ENCODE measurements at places on chromosomes 7 and 10.
A peak's percentile ranks its signal among the peaks of the same experiment; 100 is the strongest.

- DNase-seq, result no peak
Observed at GRCh38 chr7:70616211-70616610, 515.7 kb upstream of the GALNT17 start.

DNA sequence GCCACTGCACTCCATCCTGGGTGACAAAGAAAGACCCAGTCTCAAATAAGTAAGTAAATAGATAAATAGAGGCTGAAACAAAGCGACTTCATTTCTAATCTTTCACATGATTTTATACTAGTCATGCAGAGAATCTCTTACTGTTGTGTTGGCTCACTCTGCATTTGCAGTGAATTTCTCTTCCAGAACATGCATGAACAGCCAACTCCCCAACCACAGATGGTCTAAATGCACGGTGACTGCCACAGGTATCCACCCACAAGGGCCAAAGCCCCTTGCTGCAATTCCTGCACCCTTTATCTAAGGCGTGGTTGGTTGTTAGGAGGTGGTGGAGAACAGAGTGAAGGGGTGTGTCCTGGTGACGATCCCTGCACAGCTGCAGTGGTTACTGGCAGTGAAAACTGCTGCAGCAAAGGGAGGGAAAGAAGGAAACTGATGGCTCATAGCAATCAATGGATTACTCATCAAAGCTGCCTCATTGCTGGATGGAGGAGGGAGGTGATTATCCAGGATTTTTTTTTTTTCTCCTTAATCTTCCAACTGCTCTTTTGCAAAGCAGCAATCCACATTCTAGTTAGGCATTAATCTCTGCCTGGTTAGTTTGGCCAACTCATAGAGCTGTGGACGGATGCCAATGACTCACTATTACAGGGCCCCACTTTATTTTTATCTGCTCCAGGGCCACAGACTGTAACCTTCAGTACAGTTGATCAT lies 50.6 kb downstream of the PRTFDC1 start:
- DNase-seq, result peak; percentile 75

GRCh38 chr10:24249829-24250415 lies 41.0 kb downstream of the KIAA1217 start:
- DNase-seq, result peak; percentile 86

- DNase-seq, result no peak
Observed at GRCh38 chr7:87735360-87735759, 107.2 kb downstream of the RUNDC3B start.

- no peak for DNase-seq
Observed at GRCh38 chr7:90412458-90413184, 9.4 kb downstream of the CLDN12 start.

DNA sequence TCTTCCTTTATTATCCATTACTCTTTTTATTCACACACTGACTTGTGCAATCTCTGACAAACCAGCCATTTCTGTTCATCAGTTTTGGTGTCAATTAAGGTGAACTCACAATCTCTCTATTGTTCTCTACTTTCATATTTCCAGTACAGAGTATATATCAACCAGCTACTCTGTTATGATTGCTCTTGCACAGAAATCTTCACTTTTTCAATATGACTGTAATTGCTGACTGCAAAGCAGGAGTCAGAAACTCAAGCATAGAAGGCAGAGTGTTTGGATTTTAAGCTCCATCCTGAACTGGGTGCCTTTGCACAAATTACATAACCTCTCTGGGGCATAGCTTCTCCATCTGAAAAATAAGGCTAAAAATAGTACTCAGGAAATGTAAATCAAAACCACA lies 1042.0 kb downstream of the GRM8 start:
- DNase-seq, result no peak

- no peak for DNase-seq
Observed at GRCh38 chr7:45186261-45186813, 28.7 kb downstream of the RAMP3 start.

GRCh38 chr10:129951101-129951969 lies 12.7 kb downstream of the EBF3 start:
- no peak for DNase-seq

- DNase-seq, result peak; percentile 89
Observed at GRCh38 chr7:46003896-46004875, 83.1 kb upstream of the IGFBP3 start.

DNA sequence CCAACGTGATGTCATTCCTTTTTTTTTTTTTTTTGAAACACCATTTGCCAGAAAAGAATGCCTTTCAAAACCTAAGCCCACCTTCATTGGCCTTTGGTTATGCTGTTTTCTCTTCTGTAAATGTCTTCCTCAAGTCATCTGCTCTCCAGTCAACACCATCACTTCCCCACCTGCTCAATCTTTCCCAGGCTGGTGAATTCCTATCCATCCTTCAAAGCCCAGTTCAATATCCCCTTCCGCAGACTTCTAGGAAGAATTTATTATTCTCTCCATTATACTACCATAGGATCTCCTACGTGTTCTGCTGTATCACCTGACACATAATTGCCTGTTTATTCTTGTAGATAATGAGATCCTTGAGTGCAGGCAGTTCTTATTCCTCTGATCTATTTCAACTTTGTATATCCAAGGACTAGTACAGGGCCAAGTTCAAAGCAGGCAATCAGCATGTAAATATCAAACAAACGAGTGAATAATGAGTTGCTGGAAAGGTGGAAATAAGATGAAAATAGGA lies 73.5 kb upstream of the PRR15 start:
- DNase-seq, result no peak

- DNase-seq, result no peak
Observed at GRCh38 chr10:11108356-11108755, 90.7 kb downstream of the CELF2 start.

- no peak for DNase-seq
Observed at GRCh38 chr10:70066190-70066589, 13.5 kb downstream of the MACROH2A2 start.

- DNase-seq, result no peak
Observed at GRCh38 chr10:81870472-81870871, 4.5 kb upstream of the NRG3 start.

DNA sequence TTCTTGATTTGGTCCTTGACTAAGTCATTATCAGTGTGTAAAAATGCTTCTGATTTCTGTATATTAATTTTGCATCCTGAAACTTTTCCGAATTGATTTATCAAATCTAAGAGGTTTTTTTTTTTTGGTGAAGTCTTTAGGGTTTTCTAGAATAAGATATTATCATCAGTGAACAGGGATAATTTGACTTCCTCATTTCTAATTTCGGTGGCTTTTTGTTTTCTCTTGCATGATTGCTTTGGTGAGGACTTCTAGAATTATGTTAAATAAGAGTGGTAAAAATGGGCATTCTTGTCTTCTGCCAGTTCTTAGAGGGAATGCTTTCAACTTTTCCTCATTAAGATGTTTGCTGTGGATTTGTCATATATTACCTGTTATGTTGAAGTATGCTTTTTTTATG lies 170.5 kb downstream of the CCDC7 start:
- DNase-seq, result no peak

DNA sequence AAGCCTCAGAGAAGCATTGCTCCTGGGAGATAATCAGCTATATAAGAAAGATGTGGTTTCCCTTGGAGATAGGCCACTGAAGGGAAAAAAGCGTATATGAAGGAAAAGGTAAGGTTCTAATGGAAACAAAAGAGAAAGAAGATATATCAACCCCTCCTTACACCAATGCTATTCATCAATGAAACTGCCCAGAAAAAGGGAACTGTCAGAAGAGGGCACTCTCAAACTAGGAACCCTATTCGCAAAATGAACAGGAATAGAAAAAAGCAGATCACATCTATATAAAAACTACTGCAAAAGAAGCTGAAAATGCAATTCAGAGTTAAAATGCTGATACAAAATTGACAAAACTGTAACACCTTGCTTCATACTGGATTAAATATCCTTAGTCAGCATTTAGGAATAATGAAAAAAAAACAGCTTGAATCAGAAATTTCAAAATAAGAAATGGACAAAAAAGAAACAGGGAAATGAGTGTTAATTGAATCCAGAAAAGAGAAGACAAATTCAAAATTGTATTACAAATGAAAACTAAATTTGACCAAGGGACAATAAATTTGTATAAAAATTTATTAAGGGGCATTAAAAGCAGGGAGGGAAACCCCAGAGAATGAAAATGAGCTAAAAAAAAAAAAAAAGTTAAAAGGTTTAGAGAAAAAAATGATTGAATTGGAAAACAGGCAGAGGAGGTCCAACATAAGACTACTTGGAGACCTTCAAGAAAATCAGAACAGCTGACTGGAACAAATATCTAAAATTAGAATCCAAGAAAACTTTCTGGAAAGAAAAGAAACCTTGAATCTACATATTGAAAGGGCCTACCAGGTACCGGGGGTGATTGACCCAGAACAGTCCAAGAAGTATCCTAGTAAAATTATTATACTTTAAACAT lies 17.9 kb downstream of the NHLRC2 start:
- DNase-seq, result no peak

DNA sequence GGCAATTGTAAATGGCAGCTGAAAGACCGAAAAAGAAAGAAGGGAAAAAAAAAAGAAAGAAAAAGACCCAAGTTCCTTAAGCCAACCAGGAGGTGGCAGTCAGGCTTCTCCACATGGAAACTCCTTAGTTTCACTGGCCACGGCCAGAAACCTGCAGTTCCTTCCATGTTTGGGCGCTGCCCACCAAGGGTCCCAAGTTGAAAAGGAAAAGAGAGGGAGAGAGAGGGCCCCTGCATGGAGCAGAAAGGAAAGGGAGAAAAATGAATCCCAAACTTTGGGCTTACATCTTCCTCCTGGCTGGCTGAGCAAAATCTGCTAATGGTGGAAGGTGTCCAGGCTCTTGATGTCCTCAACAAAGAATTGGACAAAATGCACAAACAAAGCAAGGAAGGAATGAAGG lies 31.8 kb upstream of the ABCA13 start:
- no peak for DNase-seq

DNA sequence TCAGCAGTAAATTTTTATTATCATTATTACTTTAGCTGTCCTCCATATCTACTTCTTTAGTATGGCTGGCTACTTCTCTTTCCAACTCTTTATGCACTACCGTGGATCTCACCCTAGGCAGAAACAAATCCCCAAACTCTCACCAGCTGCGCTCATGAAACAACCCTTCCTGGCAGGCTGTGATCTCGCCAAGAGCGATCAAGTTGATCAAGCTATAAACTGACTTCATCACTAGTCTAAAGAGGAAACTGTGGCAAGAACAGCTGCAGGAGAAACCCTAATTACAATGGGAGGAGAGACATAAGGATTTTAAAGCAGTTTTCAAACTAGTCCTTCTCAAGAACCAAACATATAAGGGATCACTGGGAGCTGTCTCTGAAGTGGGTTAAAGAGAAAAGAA lies 160.5 kb upstream of the PRSS58 start:
- DNase-seq, result no peak

GRCh38 chr10:35594115-35595079 lies 10.7 kb upstream of the GJD4 start:
- DNase-seq, result no peak

- no peak for DNase-seq
Observed at GRCh38 chr10:128476368-128476725, 350.1 kb upstream of the MKI67 start.

DNA sequence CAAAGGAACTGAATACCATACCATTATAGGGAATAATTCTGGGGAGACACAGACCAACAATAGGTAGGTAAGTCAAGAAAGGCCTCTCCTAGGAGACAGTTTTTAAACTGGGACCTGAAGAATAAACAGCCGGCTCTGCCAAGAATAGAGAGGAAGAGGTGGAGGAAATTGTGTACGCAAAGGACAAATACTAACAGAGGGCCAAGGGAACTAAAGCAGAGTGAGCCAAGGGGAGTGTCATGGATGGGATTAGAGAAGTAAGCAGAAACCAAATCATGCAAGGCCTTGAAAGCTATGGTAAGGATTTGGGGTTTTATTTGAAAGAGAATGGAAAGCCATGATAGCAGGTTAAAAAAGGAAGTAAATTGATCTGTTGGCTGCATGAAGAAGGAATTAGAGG lies 18.1 kb upstream of the ITGB8 start:
- DNase-seq, result no peak

DNA sequence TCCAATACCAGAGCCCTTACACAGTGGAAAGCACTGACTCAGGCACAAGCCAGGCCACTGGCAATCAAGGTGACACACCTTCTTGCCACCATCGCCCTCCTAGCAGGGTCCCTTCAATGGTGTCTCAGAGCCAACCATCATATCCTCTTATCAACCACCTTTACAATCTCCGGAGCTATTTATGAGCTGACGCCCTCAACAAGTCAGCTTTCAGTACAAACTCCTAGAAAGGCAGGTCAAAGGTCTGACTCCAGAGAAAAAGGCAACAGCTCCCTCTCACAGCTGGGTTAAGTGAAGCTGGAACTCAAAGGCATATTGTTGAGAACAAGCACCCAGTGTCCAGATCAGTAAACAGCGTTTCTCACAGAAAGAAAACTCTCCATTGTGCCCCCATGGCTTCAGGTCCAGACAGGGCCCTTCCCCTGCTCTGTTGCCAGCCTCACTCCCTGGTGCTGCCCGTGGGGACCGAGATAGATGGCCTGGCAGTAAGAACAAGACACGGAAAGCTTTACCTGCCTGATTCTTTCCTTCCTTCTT lies 2.4 kb downstream of the ZNF3 start:
- no peak for DNase-seq

GRCh38 chr10:131577786-131578471 lies 266.4 kb upstream of the TCERG1L start:
- DNase-seq, result no peak

DNA sequence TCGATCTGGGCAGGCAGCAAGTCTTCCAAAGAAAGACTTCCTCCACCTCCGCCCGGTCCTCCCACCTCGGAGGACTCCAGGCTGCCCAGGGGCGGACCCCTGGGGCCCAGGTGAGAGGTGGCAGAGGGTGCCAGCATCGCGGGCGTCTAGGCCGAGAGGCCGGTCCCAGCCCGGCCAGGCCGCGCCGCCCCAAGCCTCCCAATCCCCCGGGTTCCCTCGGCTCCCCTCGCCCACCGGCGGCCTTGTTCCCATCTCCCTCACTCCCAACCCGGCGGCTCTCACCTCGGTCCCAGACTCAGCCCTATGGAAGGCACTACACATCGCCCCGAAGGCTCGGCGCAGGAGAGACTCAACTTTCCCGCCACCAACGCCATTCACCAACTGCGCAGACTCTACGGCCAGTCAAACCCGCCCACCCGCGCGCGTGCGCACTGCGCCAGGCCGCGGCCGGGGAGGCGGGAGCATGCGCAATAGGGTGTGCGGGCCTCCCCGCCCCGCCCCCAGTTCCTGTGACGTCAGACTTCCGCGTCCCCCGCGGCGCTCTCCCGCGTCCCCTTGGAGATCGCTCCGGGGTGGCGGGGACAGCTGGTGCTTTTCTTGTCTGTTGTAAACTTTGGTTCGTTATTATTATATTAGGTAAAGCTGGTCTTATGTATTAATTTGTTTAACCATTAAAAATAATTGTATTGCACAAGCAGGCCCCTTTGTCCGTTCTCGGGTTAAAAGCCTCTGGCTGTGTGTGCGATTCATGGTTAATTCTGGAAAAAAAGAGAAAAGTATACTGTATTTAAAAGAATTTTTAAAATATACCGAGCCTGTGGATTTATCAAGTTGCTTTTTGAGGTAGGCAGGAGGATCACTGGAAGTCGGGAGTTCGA lies at the start of gene XRCC2:
Gene XRCC2, minus strand, starts transcription at position 383 of the 878 bp plus-strand sequence. Its CDS starts 62 bp downstream, at position 321.
- peak; percentile 37 for DNase-seq

- DNase-seq, result no peak
Observed at GRCh38 chr7:82615527-82615926, 171.9 kb upstream of the CACNA2D1 start.
